ENCODE measurements at places on chromosomes 3 and 15.

DNA sequence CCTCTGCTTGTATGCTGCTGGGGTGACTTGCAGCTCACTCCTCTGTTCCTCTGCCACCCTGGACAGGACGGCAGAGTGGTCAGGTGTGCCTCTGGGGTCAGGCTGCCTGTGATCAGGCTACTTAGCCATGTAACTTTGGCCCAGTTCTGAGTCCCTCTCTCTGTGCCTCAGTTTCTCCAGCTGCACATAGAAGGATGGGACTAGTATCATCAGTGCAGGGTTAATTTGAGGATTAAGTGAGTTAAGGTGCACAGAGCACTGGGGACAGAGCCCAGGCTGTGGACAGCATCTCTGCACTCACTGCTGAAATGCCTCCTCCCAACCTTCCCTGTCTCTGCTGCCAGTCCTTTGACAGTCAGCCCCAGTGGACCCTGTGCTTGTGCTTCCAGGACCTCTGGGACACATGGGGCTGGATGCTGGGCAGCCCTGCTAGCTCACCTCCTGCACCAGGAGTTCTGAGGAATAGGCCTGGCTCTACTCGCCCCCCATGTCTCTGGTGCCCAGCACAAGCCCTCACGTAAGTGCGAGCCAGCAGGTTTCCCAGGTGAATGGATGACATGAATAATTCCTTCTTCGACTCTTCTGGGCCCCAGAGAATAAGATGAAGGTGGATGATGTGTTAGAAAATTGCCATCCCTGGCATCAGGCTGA is 19.3 kb upstream of the PRR23E start:
- DNase-seq, result no peak

- DNase-seq, result no peak
These were observed 23.6 kb downstream of the FAH start for GRCh38 chr15:80176443-80176842.

- DNase-seq, result no peak
These were observed 4.8 kb upstream of the RHOV start for GRCh38 chr15:40878785-40879184.

GRCh38 chr3:189160519-189161309 is 11.1 kb upstream of the TPRG1 start:
- DNase-seq, result no peak

GRCh38 chr3:125437631-125438435 is 62.7 kb upstream of the ZNF148 start:
- peak; percentile 54 for DNase-seq

DNA sequence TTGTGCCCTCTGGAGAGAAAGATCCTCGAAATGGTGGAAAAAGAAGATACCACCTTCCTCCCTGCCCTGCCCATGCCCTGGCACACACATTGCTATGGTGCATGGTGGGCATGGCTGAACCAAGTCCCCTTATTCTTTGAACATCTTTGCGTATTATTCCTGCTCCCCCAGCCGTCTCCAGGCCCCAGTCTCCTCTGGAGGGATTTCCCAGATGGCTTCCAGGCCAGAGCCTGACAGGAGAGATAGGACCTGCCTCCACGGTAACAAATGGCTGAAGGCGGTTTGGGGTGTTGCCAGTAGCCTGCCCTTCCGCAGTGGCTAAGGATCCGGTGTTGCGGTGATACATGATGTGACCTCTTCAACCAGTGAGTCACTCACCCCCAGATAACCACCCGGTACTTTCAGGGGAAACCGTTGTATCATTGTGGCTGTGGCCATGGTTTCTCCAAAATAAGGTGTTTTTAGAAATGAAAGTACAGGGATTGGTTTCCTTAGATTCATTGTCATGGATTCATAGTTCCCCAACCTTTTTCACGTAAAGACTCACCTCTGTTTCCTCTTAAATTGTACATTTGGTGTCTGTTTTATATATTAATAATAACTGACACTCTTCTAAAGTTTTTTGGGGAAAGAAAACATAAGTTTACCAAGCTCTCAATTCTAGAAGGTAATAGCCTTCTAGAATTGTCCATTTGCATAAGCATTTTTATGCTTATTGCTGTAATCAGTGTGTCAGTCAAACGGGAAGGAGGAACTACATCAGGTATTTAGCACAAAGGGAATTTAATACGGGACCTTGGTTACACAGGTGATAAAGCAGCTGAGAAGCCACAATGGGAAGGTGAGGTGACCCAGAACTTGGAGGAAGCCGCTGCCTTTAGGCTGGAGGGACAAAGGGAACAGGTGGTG is 25.9 kb downstream of the SMAD3 start:
- DNase-seq, result peak; percentile 57

DNA sequence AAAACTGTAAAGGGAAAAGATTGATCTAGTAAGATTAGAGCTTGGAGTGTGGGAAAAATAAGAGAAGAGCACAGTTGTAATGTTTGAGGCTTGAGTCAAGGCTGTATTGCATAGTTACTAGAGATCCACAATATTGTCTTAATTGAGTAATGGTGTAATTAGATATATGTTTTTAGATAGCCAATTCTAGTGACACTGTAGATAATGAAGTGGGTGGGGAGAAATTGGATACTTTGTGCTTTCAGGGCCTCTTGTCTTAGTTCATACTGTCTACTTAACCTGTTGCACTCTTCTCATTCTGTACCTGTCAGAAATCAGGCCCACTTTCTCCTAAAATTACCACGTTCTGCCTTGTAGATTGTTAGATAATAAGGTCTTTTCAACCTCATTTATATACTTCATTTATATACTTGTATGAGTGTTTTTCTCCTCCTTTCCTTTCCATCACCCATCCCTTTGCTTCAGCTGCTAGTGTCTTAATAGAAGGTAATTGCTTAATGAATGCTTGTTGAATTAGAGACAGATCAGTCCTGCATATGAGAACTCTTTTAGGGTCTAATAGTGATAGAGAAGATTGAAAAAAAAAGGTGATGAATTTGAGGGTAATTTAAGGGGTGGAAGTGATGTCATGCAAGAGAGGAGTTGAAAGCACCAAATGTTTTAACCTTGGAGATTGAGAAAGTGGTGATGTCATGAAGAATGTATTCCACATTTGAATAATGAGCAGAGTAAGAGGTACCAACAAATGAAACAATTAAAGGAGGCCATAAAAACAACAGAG is 32.0 kb downstream of the PIK3CA start:
- peak; percentile 25 for DNase-seq

DNA sequence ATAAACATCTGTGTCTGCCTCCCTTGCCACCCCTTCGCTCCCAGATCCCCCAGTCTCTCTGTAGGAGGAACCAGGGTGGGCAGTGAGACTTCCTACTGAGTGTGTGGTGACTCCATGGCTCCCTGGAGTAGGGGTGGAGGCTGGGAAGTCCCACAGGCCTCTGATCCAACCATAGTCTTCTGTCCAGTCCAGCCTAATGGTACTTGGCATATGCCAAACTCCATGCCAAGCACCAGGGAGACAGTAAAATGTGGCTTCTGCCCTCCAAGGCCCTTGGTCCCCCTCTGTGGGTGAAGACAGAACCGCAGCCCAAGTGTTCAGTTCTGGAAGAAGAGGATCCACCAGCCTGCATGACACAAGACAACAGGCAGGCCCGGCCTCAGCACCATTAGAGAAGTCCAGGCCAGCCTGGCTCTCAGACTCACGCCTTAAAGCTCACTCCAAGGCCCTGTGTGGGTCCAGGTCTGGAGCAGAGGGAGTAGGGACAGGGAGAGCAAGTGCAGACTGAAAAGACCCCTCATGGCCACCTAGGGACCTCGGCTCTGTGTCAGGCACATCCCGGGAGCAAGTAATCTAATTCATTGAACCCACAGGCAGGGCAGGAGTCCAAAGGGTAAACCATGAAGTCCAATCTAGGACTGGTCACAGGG is 112.7 kb downstream of the ETFA start:
- DNase-seq, result no peak

DNA sequence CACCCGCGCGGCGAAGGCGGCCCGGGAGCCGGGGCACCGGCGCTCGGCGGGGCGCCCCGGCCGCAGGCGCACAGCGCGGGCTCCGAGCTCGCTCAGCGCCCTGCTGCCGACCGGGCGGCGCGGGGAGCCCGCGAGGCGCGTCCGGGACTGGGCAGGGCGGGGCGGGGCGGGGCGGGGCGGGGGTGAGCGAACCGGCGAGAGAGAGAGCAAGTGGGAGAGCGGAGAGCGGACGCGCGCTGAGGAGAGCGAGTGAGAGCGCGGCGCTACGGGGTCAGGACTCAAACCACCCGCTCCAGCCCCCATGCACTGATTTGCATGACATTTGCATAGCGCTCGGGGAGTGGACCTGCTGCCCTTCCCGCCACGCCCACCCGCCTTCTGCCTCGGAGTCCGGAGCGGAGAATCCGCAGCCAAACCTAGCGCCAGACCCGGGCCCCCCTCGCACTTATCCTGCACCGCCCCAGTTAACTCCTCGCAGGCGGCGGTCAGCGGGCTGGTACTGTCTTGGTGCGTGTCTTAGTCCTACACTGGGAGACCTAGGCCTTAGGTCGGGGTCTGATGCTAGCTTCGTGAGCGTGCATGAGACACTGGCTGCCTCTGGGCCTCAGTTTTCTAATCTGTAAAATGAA is at the start of gene MYLK:
MYLK (minus strand) TSS at position 130 of the 629 bp plus-strand sequence. CDS start 90,491 bp downstream, outside the sequence.
- peak; percentile 76 for DNase-seq

DNA sequence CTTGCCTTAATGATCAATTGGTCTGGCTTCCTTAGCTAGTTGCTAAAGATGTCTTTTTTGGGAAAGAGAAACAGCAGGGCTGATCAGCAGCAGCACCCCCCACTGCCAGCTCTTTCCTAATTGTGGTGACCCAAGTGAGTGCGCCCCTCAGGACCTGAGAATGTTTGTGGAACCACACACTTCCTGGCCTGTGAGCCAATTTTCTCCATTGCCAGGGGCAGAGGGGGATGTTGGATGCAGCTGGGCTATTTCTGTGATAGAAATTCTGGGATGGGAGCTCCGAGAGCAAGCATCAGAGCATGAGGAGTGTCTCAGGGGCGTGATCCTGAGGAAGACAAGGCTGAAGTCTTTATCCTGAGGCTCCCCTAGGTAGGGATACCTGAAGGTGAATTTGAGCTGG is 66.6 kb downstream of the CLDN11 start:
- DNase-seq, result no peak

- DNase-seq, result no peak
These were observed 18.6 kb downstream of the ARRDC4 start for GRCh38 chr15:97979140-97979520.

DNA sequence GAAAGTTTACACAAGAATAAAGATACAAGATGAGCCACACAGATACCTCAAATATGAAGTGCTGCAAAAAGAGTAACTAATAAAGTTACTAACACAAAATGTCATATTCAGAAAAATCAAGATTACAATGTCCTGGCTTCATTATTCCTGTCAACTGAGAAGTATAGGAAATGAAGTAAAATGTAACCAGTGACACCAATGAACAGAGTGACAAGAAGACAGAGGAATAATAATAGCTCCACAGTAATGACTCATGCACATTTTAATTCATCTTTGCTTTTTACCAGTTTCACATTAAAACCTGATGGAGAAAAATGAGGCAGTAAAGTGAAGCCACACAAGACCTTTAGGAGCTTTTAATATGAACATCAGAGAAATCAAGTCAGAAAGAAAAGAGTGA is 214.1 kb downstream of the ZBBX start:
- DNase-seq, result no peak

- DNase-seq, result no peak
These were observed 35.2 kb downstream of the CPN2 start for GRCh38 chr3:194315965-194316361.

- no peak for DNase-seq
These were observed 92.8 kb downstream of the DAPK2 start for GRCh38 chr15:63953524-63953923.

GRCh38 chr3:33044676-33045075 is 52.3 kb downstream of the GLB1 start:
- DNase-seq, result no peak

DNA sequence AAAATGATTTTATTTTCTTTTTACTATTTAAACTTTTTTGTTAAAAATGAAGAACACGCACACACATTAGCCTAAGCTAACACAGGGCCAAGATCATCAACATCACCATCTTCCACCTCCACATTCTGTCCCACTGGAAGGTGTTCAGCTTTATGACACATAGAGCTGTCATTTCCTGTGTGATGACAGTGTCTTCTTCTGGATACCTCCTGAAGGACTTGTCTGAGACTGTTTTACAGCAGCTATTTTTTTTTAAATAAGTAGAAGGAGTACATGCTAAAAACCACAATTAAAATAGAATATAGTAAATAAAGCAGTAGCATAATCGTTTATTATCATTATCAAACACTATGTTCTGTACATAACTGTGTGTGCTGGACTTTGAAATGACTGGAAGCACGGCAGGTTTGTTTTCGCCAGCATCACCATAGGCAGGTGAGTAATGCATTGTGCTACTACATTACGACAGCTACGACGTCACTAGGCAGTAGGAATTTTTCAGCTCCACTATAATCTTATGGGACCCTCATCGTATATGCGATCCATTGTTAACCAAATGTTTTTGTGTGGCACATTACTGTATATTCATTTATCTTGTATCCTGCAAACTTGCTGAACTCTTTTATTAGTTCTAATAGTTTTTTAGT is 72.8 kb downstream of the KLF15 start:
- DNase-seq, result peak; percentile 13

DNA sequence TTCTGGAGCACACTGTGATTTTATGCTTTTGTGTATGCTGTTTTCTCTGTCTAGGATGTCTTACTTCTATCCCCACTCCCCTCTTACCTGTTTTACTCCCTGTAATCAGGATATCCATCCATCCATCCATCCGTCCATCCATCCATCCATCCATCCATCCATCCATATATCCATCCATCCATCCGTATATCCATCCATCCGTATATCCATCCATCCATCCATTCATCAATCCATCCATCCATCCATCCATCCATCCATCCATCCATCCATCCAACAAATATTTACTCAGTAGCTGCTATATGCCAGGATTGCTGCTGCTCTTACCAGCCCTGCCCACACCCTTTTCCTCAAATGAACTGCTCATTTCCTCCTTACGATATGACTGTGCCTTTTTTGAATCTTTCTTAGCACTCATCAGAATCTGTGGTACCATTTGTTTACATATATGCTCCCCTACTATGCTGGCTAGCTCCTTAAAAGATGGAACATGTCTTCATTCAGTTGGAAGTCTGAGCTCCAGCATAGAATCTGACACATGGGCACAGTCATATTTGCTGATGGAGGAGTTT is 35.2 kb downstream of the USP13 start:
- no peak for DNase-seq

GRCh38 chr3:197495499-197495898 is 60.3 kb downstream of the BDH1 start:
- DNase-seq, result no peak

DNA sequence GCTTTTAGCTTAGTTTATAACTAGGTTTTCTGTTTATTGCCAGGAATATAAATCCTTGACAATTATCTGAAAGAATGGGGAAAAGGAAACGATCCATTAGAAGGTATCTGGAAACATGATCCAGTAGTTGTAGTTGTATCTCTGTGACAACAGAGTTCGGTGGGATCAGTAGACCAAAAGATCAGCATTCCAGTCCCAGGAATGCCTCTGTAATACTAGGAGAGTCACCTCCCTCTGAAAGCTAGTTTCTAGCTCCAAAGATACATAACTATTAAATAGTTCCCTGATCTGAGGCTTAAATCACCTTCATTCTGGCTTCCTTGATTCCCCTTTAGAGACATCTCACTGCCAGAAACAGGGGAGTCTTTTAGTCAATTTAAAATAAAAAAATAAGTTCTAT is 34.1 kb downstream of the MB21D2 start:
- no peak for DNase-seq
